ENCODE measurements at places on chromosomes 7 and 10.

DNA sequence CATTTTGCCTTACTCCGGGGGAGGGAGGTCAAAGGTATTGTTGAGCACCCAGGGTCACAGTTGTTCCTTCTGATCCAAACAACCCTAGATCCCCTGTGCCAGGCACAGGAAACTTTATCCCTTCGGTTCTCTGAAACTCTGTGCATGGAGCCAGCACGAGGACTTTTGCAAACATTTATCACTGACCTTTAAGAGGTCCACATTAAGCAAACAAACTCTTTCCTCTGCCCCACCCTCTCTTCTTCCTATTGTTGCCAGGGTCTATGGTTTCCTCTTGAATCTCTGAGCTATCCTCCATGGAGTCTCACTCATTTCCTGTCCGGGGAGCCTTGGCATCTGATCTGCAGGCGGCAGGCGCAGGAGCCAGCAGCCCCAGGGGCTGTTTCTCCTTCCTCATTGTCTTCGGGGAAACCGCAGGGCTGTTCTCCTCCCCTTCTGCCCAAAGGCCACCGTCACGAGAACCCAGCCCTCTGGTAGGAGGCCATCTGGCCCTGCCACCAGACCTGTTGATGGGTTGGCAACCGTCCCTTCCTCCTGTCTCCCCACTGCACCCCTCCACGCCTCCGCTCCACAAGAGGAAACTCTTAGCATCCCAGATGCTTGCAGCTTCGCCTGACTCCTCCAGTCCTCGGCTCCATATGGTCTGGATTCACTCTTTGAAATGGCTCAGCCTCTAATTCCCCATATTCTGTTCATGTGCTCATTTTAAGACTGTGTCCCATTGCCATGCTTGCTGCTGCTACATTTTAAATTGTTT lies 327.3 kb upstream of the NRP1 start:
- DNase-seq: no peak

- DNase-seq: no peak
These were observed 5.2 kb downstream of the FZD9 start for GRCh38 chr7:73438547-73439409.

GRCh38 chr7:28070297-28071055 lies 110.1 kb downstream of the JAZF1 start:
- peak; percentile 25 for DNase-seq

GRCh38 chr10:116691635-116692034 lies 50.7 kb downstream of the HSPA12A start:
- DNase-seq: peak; percentile 29

DNA sequence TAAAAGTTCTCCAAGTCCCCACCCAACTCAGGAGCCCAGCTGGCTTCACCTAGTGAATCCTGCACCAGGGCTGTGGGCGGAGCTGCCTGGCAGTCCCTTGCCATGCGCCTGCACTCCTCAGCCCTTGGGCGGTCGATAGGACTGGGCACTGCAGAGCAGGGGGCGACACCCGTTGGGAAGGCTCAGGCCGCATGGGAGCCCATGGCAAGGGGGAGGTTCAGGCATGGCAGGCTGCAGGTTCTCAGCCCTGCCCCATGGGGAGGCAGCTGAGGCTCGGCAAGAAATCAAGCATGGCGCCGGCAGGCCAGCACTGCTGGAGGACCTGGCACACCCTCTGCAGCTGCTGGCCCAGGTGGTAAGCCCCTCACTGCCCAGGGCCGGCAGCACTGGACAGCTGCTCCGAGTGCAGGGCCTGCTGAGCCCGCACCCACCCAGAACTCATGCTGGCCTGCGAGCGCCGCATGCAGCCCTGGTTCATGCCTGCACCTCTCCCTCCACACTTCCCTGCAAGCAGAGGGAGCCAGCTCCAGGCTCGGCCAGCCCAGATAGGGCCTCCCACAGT lies 149.9 kb downstream of the ANKRD30A start:
- DNase-seq: no peak

DNA sequence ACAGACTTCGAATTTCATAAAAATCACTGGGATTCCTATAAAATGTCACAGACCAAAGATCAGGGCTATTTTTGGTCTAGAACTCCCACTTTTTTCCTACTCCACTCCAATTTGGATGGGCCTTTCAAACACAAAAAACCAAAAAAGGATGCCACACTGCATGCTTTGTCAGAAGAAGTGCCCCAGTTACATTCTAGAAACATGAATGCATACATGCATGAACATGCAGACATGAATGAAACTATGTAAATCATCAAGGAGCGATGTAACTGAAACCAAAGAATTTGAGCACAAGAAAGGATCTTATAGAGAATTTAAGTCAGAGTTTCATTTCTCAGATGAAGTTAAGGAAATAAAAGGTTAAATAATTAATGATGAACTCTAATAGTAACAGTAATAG lies 31.8 kb upstream of the FAM133B start:
- no peak for DNase-seq

DNA sequence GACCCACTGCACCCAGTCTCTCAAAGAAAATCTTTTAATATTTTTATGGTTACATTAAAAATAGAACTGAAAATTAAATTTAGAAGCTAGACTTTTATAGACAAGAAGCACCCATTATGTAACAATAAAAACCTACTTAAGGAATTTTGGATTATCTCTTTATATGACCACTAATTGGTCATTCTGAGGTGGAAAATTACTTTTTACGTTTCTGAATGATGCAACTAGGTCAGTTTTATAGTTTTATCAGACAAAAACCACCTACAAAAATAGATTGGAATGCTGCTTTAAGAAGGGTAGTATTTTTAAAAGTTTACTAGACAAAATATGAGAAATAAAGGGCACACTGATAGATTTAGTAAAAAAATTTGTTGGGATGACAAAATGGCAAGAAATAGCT lies 16.5 kb downstream of the SYPL1 start:
- DNase-seq: no peak

DNA sequence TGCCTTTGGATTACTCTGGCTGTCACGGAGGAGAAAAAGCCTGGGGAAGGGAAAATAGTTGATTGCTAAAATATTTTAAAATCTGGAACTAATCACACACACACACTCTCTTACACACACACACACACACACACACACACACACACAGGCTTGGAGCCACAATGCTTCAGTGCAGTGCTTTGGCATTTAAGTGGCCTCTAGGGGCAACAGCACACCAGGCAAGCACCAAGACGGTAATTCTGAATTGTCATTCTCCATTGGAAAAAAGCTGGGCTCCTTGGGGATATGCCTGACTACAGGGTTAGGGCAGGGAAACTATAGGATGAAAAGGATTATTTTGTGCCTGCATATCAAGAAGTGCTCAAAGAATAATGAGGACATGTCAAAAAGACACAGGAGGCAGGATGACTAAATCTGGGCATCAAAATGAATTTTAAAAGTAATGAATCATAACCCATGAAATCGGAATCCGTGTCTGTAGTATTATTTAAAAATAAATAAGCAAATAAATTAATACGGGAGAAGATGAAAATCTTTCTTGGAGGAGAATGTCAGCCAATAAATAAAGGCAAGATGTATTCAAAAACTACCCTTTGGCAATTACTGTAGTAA lies 30.4 kb upstream of the DDC start:
- peak; percentile 75 for DNase-seq

DNA sequence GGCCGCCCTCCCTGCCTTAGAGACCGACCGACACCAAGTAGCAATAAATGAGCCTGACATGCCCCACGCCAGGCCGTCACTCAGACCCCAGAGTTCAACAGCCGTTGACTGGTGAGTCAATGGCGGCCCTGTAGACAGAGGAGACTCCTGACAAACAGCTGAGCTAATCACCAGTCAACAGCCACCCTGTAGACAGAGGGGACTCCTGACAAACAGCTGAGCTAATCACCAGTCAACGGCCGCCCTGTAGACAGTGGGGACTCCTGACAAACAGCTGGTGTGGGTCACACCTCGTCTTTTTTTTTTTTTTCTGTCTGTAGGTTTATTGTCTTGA lies 16.9 kb upstream of the KNDC1 start:
- no peak for DNase-seq

DNA sequence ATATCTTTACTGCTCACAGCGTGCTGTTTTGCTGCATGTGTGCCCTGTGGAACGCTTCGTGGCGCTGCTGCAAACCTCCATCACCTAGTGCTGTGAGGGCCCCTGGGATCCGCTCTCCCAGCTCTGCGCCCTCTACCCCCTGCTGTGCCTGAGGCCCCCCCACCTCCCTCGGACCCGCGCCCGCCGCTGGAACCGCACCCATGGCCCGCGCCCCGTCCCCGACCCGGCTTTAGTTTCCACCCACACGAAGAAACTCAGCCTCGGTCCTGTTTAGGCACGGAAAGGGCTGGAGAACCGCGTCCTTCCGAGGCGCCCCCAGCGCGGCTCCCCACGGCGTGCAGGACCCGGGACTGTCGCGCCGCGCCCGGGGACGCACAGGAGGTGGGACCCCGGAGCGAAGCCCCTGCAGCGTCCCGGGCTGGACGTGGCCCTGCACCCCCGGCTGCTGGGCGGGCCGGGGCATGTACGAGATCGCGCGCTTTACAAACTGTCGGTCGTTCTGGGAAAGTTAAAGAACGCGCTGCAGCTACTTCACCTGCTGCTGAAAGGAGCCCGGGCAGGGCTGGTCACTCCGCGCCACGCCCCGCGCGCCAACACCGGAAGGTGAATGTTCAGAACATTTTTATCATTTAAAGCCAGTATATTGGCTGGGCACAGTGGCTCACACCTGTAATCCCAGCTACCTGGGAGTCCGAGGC lies 54.3 kb downstream of the BMS1 start:
- DNase-seq: peak; percentile 27

DNA sequence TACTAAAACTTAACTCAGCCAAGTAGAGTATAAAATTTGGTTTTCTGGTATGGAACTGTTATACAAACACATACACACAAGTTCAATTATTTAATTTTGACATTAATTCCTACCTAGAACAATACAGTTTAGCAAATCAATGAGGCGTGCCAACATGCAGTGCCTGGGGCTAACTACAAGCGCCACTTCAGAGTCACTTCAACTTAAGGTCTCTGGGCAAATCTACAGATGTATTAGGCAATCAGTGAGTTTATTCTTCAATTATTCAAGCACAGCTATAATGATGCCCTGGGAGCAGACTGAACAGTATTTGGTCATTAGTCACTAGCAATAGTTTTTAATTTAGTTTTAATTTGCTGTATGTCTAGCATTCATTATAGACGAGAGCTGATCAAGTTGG lies 51.6 kb downstream of the HIBADH start:
- peak; percentile 14 for DNase-seq

DNA sequence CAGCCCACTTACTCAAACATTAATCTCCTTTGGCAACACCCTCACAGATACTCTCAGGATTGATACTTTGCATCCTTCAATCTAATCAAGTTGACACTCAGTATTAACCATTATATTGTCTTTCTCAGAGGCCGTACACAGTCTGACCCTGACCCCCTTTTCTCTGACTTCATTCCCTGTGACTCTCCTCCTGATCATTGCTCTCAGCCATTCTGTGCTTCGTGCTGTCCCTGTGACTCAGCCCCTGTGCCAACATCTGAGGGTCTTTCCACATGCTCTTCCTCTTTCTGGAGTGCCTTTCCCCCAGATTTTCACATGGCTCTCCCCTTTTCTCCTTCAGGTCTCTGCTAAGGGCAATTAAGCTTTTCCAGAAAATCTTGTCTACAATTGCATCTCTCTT lies 289.0 kb upstream of the PHYHIPL start:
- no peak for DNase-seq

DNA sequence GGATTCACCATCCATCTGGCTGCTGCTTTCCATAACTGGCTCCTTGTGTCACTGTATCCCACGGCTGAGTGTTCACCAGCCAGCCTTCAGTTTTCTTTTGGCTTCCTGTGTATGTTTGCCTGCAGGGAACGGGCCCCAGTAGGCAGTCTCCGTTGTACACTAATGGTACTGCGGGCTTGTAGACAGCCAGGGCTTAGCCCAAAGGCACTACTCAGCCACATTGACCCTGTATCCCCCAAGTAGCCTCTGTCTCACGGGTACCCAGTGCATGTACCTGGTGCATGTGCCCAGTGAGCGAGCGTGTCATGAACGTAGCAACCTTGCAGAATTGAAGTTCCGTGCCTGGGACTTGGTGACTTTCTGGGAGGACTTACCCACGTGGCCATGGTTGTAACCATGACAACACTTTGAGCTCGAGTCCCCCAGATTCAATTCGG lies 6.1 kb downstream of the PFKFB3 start:
- DNase-seq: no peak

DNA sequence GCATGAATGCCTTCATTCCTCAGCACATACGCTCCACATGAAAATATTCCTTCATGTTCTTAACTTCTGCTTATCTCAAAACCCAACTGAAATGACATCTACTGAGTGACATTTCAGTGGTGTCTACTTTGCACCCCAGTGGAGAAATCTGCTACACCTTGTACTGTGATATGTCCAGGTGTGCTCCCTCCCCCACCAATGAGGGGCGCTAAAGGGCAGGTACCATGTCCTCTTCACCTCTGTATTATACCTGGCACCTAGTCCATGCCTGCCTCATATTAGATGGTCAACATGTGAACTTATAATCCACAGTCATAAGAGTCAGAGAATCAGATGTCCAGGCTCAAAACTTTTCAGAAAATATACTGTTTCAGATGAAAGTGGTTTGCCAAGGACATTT lies 2.1 kb downstream of the PAXIP1 start:
- no peak for DNase-seq

GRCh38 chr7:68364886-68365625 lies 1233.2 kb upstream of the AUTS2 start:
- peak; percentile 3 for DNase-seq

DNA sequence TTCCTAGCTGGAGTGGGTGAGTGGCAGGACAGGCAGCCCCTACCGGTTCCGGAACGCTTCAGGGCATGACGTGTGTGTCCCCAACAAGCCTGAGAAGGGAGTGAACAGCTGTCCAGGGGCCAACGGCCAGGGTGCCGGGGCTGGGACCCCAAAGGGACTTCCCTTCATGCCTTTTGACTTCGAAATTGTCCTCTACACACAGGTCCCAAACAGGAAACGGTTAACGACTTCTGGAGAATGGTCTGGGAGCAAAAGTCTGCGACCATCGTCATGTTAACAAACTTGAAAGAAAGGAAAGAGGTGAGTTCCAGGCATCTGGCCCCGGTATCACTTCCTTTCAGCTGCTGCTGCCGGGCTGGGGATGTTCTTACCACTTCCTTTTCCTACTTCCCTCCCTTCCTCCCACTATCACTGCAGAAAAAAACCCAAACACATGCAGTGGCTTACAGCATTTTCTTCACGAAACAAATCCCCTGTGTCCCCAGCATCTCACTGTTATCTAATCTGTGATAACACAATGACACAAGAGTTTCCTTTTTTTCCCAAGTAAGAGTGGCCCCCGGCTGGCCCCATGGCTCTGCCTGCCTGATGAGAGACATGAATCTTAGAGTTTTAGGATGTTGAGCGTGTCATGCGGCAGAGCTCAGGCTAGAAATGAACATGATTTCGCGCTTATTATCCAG lies 63.2 kb downstream of the MKI67 start:
- DNase-seq: no peak
